ENCODE measurements at places on chromosomes 4 and X. TPM values are rescaled to one million over a fixed set of nuclear protein-coding genes. Genes with fewer than 3 reads are reported as not detected.

The GLOD5 gene
- 4.1 TPM for total RNA-seq

GRCh38 chrX:10098270-10098713 lies 58.5 kb upstream of the CLCN4 start:
- no peak for DNase-seq

DNA sequence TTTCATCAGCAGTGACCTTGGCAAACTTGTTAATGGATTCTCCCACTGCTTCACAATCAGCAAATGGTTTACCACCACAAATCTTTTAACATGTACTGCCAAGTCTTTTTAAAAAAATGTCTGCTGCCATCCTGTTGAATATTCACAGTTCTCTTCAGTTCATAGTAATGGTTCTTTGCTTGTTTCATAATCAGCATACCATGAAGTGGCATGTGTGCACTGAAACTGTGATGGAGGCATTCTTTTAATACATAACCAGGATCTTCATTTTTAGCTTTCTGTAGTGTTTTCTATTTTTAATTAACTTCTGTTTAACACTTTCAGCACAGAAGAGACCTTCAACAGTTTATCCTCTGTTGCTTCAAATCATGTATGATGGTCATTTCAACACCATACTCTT lies 230.1 kb upstream of the ARSJ start:
- DNase-seq: no peak

The CSN1S1 gene
- total RNA-seq: not detected

GRCh38 chr4:44927399-44928380 lies 201.3 kb upstream of the GNPDA2 start:
- DNase-seq: no peak

GRCh38 chr4:139568206-139568955 lies 12.4 kb upstream of the SETD7 start:
- no peak for DNase-seq

The XAGE1A gene
- not detected for total RNA-seq

The ARMCX1 gene
- 1.4 TPM for total RNA-seq

The MAGEH1 gene
- total RNA-seq: 14.6 TPM

DNA sequence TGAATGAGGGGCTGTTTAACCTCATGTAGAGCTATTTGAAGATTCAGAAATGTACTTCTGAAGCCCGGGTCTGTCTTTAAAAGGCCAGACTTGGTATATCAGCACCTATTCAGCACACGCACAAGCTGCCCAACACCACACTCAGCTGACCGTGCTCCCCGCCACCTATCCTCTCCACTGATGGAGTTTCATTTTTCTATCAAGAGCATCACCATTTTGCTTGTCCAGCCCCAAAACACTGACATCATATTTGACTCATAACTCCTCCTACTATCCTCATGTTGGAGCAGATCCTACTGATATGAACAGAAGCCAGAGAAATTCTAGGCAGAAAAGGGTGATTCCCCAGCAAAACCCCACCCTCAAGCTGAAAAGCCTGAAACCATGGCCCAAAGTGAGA lies 100.3 kb downstream of the SORBS2 start:
- no peak for DNase-seq

The GUCY1B1 gene
- 5.6 TPM for total RNA-seq

The SPACA5 gene
- not detected for total RNA-seq

DNA sequence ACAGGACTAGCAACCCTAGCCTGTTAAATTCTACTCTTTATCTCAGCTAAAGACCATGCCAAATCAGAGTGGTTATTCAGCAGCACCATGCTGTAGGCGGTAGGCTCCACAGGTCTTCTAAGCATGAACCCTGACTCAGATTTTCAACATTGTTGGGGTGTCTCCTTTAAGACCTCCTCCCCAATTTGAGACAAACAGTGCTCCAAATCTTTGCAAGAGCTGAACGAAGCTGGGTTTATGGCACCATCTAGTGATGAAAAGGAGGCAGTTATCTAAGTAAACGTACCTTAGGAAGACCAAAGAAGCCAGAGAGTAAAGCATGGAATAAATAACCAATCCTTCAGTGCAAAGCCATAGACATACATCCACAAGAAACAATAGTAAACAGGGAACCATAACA lies 334.5 kb upstream of the SLC7A11 start:
- DNase-seq: no peak

GRCh38 chrX:45771560-45772340 lies 571.1 kb upstream of the DIPK2B start:
- peak; percentile 35 for DNase-seq

DNA sequence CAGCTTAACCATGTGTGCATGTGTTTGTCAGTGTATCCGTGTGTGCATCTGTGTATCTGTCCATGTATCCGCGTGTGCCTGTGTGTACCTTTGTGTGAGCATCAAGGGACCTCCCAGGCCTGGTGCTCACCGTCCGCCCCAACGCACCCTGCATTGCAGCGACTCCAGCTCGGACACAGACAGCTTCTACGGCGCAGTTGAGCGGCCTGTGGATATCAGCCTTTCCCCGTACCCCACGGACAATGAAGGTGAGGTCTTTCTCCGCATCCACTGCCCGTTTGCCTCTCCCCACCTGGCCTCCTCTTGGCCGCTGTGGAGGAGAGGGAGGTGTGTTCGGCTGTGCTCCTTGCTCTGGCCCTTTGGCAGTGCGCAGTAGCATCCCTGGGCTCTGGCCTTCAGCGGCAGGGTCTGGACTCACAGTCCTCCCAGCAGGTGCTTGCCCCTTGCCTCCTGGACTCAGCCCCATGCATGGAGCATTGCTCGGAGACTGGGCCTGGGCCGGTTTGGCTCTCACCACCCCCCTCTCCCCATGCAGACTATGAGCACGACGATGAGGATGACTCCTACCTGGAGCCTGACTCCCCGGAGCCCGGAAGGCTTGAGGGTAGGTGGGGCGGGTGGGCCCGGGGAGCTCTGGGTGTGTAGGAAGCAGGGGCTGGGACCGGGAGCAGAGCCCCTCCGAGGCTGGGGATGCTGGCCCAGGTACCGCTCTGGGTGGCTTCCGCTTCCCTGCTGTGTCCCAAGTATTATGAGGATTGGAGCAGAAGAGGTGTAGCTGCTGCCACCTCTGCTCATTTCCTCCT lies 16.4 kb upstream of the ADD1 start:
- DNase-seq: peak; percentile 46

- DNase-seq: peak; percentile 22
Measured at GRCh38 chrX:133415276-133416105, at the start of gene GPC4. Gene GPC4, minus strand, starts transcription at chrX:133415489. Its CDS starts 524 bp downstream, at chrX:133414965.

GRCh38 chr4:6471307-6472007 lies 957 bp downstream of the PPP2R2C start:
- no peak for DNase-seq

GRCh38 chr4:76198411-76199237 lies 15.0 kb downstream of the SCARB2 start:
- DNase-seq: peak; percentile 65

The ERCC6L gene
- total RNA-seq: 0.43 TPM

GRCh38 chr4:54417476-54417875 lies 188.4 kb downstream of the PDGFRA start:
- DNase-seq: no peak

GRCh38 chr4:93918856-93919255 lies 90.3 kb downstream of the ATOH1 start:
- DNase-seq: no peak

The ADRA2C gene
- 0.74 TPM for total RNA-seq

The GAGE12J gene
- total RNA-seq: not detected

- peak; percentile 24 for DNase-seq
Measured at GRCh38 chrX:65821721-65822496, 154.5 kb downstream of the MSN start.

GRCh38 chr4:11178433-11178832 lies 250.3 kb downstream of the HS3ST1 start:
- no peak for DNase-seq

The N4BP2 gene
- total RNA-seq: 7.8 TPM

DNA sequence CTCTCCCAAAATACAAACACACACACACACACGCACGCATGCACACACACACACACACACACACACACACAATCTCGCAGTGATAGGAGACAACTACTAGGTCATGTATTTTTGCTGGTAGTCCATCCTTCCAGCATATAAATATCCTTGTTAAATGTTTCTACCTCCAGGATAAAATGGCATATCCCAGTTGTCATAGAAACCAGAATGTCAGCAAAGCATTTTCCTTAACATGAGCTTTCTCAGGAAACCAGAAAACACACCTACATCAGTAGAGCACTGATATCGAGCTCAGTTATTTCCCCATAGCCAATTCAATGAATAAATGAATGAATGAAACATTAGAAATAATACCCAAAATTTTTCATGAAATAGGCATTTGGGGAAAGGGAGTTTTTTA lies 115.7 kb downstream of the PWWP3B start:
- DNase-seq: no peak

DNA sequence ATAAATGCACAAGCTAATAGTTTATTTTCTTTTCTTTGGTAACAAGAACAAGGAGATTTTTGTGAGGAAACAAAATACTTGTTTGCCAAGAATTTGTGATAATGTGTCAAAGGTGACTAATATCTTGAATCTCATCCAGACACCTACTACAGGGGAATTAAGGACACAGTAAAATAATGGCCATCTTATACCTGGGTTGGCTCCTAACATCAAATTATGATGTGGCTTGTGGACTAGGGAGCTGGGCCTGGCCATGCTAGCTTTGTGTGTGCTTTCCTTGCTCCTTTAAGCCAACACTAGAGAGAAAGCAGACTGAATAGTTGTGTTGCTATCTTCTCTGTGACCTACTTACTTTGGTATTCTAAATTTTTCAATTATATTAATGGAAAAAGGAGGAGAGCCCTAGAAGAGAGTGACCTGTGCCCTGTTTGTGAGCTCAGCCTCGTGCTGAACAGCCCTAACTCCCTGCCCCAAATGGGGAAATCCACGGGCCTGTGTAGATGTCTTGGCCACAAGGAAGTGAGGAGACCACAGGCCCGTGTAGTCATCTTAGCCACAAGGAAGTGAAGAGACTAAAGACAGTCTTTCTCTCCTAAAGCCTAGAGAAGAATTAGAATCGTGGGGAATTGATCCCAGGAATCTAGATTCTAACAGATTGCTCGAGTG lies 23.3 kb downstream of the ARHGAP24 start:
- DNase-seq: peak; percentile 62

DNA sequence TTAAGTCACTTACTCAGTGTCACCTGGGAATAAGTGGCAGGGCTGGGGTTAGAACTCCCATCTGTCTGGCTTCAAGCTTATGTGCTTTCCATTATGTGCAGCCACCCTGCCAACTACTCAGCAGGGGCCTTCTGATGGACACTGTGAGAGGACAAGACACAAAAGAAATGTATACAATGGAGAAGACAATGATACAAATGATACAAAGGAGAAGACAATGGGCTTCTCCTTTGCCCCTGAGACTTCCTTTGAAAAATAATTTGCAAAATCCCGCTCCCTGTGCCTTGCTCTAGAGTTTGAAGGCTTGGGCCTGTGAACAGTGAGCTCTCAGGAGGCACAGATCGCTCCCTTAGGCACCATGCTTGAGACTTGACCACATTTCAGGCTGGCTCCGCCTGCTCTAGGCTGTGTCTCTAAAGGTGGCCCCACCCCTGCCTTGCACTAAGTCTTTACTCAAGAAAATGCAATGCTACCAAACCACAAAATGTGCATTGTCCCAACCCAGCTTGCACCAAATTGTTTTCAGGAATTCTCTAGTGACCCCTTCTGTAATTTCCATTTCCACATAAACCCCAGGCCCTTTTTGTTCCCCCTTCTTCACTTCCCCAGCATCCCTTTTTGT lies 27.1 kb upstream of the STX18 start:
- no peak for DNase-seq

GRCh38 chrX:51892921-51893745 lies at the start of gene MAGED1:
Gene MAGED1, plus strand, starts transcription at chrX:51893623. Its CDS starts 682 bp downstream, at chrX:51894305.
- DNase-seq: peak; percentile 90

- DNase-seq: no peak
Measured at GRCh38 chrX:26219351-26219750, 3.4 kb downstream of the MAGEB5 start.

DNA sequence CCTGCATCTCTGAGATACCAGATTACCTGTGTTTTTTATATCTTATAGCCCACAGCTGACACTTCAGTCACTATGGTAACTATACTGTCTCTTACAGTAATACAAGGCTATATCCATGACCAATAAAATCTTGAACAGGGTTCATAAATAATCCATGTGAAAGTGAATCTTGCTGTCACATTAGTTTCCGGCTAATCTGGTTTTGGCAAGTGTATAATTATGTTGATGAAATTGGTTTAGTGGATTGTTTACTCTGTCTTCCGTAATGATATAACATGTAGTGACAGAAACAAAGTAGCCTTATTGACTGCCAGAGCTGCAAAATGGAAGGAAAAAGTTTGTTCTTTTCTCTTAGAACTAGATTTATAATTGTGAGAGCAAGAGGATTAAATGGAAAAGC lies 686.6 kb upstream of the PABPC4L start:
- no peak for DNase-seq

The CD38 gene
- total RNA-seq: 0.74 TPM

The CAMK2D gene
- 19.2 TPM for total RNA-seq

- no peak for DNase-seq
Measured at GRCh38 chr4:3342182-3342854, 49.5 kb downstream of the RGS12 start.

GRCh38 chrX:139448996-139449395 lies 81.5 kb upstream of the F9 start:
- no peak for DNase-seq

DNA sequence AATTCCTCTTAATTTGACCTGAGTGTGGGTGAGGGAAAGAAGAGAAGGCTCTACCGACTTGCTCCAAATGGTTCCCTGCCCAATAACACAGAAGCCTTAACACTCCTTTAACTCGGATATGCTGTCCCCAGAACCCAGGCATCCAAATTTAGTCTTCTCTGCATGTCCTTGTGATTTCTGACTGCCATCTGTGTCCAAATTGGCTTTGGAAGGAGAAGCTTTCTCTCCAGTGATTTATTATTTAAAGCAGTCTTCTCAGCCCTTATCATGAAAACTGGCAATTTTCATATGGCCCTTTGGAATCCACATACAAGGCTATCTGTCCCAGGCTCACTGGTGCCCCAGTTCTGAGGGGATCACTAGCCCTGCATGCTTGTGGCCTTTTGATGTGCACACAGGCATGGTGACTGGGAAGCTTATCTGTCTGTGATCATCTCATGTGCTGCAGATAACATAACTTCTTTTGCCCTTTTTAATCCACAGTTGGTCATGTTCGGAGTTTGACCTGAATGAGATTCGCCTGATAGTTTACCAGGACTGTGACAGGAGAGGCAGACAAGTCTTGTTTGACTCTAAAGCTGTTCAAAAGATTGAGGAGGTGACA lies 56.7 kb downstream of the FNIP2 start:
- DNase-seq: no peak

The TXK gene
- total RNA-seq: 1.5 TPM

DNA sequence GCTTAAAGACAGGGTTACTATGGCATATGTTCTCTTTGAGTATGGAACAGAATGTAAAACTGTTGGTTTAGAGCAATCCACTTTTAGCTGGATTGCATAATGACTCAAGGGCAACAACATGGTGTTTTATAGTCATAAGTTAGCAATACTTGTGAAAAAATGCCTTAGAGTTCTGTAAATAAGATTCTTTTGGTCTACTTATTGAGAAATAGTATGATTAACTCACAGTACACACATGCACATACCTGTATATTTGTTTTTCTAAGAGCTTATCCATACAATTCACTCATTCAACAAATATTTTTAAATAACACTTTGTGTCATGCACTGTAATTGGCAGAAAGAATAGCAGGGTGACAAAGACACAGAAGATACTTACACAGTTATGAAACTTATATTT lies 1415.5 kb downstream of the PCDH7 start:
- no peak for DNase-seq
